OCI-LY7 (cell line): ENCODE measurements at places on chromosomes 13 and 19. TPM values are rescaled to one million over a fixed set of nuclear protein-coding genes. Genes with fewer than 3 reads are reported as not detected.
A peak's percentile ranks its signal among the peaks of the same experiment; 100 is the strongest.

DNA sequence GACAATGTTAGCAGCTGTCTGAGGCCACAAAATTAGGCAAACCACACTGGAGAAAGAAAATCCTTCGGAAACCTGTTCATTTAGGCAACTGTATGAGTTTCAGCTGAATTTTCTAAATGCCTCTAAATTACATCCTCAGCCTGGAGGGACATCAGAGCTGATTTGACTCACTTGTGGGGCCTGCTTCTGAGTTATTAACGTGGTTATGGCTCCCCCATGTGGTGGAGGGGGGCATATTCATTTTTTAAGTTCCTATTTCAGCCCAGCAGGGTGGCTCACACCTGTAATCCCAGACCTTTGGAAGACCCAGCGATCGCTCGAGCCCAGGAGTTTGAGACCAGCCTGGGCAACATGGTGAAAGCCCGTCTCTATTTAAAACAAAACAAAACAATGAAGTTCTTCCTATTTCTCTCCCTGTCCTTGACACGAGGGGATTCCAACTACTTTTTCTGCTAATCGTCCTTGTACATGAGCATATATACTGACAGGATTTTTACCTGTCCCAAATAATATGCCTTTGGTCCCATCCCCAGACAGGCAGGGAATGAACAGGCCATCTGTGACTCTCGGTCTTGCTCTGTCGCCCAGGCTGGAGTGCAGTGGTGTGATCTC is 31.5 kb upstream of the HIF3A start:
- DNase-seq: peak; percentile 81

DNA sequence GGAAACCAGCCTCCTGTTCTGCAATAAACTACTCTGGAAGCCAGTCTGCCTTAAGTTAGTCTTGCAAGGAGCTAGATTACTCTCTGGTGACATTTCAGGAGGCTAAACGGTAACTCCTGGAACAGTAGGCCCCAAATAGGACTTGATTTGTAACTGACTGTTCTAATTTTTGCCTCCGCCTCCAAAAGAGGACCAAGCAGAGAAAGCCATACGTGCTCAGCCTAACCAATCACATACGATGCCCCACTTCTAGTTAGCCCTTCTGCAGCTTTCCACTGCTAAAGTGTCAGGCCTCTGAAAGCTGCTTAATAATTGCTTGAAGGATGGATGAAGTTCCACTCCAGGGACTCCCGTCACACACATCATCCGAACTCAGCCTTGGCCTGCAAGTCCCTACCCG is 744 bp downstream of the ZNF805 start:
- peak; percentile 7 for DNase-seq

KRTDAP gene
- not detected in 2 replicates for total RNA-seq

TYROBP gene
- not detected in 2 replicates for total RNA-seq

DNA sequence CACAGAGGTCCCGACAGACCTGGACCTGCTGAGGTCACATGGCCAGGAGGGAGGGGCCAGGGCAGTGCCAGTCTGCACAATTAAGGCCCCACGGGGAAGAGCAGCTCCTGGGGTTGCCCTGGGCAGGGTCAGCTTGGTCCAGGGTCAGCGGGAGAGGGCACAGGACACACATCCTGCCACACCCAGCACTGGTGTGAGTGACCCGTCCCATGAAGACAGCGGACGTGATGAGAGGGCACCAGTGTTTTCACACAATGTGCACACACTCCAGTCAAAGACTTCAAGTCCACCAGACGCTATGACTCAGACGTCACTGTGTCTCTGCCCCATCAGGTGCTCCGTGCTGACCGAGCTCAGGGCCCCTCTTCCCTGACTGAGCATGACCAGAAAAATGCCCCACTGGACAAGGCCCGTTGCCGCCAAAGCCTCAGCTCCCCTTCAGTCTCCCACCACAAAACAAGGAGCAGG is 4.2 kb downstream of the TMEM259 start:
- DNase-seq: no peak

TMEM272 gene
- 0.46 and 0.90 TPM in 2 replicates for total RNA-seq

- DNase-seq: no peak
These were observed 218.3 kb downstream of the DCT start for GRCh38 chr13:94261163-94261562.

GRCh38 chr13:41941174-41941573 is 19.7 kb downstream of the VWA8 start:
- no peak for DNase-seq

- DNase-seq: peak; percentile 91
These were observed 343.9 kb downstream of the PCDH9 start for GRCh38 chr13:66886264-66886663.

PTH2 gene
- 1.7 TPM in 1 of 2 replicates, not detected in the other for total RNA-seq

DNA sequence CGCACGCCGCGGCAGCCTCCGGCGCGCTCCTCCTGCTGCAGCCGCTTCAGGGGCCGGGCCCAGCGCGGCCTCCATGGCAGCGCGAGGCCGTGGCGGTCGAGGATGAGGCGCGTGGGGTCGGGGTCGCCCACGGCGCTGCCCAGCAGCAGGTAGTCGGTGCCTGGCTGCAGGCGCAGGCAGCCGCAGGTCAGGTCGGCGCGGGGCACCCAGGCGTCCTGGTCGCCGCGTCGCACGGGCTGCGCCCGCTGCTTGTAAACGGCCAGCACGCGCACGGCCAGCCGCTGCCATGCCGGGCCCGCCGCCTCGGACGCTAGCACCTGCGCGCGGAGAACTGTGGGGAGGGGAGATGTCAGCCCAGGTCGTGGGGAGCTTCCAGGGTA is 11.1 kb downstream of the NTN5 start:
- no peak for DNase-seq

GRCh38 chr19:19461306-19461670 is 54.1 kb downstream of the TSSK6 start:
- no peak for DNase-seq

GRCh38 chr19:52442179-52442578 is 11.2 kb upstream of the ZNF578 start:
- no peak for DNase-seq

DNA sequence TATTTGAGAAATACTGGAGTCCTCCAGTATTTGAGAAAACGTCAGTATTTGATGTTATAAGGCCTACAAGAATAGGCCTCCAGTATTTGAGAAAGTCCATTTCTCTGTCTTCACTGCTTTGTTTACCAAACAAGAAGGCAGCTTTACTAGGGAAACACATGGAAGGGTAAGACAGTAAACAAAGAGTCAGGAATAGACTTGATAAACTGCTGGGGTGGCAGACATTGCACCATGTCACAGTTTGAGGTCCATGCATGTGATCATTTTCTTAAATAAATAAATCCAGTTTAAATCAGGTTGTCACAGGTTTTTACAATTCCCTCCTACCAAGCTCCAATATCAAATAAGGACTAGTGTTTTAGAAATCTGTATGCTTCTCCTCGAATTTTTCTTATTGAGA is 1431.0 kb upstream of the SPRY2 start:
- no peak for DNase-seq

IGFL3 gene
- total RNA-seq: not detected in 2 replicates

DNA sequence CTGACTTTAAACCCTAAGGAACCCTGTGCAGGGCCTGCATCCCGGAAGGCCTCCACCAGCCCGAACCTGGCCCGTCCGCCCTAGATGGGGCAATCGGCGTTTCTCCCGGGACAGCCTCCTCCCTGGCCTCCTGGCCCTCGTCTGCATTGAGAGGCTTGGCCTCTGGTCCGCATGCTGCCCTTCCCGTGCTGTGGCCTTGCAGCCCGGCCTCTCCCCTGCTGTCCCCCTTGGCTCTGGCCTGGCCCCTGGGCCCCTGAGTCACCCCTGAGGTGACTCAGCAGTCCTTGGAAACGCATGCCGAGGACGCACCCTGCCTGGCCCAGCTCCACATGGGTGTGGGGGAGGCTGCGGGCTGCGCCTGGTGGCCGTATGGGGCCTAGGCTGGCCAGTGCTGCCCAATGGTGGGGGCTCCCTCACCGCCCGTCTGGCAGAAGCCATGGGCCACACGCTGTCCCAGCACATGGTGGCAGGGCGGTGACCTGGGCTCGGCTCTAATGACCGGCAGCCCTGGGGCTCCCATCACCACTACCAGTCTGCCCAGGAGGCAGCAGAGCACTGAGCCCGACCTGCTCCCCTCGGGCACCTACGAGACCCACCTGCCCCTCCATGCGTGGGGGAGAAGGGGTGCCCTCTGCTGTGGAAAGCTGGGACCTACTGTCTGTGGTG is 25.7 kb downstream of the SH3GL1 start:
- DNase-seq: no peak

ZNF208 gene
- total RNA-seq: not detected in 2 replicates

ARRDC5 gene
- total RNA-seq: not detected in 2 replicates

GRCh38 chr13:49838989-49839388 is 46.5 kb upstream of the KPNA3 start:
- DNase-seq: no peak

CYP4F3 gene
- not detected in 2 replicates for total RNA-seq

DNA sequence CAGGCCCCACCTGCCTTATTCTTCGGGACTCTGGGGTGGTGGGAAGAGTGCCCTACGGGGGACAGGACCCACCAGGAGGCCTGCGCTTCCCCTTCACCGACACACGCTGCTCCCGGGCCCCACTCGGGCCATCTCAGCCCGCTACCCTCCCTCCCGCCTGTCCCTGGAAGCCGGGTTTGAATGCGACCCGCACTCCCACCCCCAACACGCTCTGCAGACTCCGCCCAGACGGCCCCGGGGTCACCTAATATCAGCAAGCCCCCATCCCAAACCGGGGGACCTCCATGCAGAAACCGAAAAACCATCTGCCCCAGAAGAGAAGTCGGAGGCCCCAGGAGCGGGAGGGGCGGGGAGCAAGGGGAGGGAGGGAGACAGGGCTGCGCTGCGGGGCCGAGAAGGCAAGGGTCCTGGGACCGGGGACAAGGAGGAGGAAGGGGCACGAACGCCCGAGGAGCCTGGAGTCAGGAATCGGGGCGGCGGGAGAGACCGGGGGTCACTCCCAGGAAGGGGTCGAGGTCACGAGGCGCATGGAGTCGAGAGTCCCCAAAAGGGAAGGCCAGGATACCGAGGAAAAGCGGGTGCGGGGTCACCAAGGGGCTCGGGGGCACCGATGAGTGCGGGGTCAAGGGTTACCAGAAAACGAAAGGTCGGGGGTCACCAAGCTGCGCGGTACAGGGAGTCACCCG is 766 bp downstream of the SBNO2 start:
- peak; percentile 19 for DNase-seq

- DNase-seq: peak; percentile 52
These were observed 147.3 kb downstream of the SLC7A1 start for GRCh38 chr13:29448174-29448573.

GRCh38 chr13:35162420-35162819 is 220.3 kb downstream of the NBEA start:
- DNase-seq: no peak

- no peak for DNase-seq
These were observed 118.2 kb downstream of the MIPEP start for GRCh38 chr13:23770973-23771372.

DNA sequence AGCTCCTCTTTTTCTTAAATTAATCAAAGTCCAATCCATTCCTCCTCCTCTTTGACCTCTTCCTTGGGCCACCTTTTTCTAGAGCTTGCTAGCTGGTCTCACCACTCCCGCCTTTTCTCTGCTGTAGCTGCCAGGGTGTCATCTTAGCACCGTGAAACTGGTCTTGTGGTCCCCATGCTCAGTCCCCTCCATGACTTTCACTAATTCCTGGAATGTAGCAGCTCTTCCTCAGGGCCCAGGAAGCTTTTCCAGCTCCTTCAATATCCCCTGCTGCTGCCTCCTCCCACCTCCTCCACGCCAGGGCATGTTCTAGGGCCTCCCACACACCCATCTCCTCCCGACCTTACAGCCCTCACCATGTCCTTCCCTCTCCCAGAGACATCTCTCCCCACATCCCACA is 222.2 kb downstream of the MYO16 start:
- no peak for DNase-seq

- peak; percentile 65 for DNase-seq
These were observed 45.8 kb upstream of the RGCC start for GRCh38 chr13:41411522-41411921.

DNA sequence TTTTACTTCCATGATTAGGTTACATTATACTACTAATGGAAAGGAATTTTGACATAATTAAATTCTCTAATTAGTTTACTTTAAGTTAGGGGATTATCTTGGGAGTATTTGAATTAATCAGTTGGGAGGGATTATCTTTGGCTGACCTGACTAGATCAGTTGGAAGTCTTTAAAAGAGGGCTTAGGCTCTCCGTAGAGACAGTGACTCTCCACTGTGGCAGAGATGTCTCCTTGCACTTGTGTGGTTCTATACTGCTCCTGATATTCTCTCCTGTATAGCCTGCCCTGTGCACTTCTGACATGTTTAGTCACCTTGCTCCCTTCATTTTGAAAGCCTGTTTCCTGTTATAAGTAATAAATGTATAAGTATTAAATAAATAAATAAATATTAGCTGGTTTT is 1612.3 kb upstream of the PRR20A start:
- DNase-seq: no peak

RBM42 gene
- total RNA-seq: 105 and 115 TPM in 2 replicates

FFAR2 gene
- total RNA-seq: not detected in 2 replicates

GRCh38 chr13:113848431-113849260 is 15.2 kb downstream of the GAS6 start:
- no peak for DNase-seq

GRCh38 chr13:31227063-31227462 is 27.3 kb downstream of the B3GLCT start:
- DNase-seq: no peak

- DNase-seq: no peak
These were observed 50.3 kb upstream of the CLDN10 start for GRCh38 chr13:95502216-95502615.

GRCh38 chr13:29439601-29440388 is 155.7 kb downstream of the SLC7A1 start:
- no peak for DNase-seq
